ENCODE measurements at places on chromosomes 6 and 20.

DNA sequence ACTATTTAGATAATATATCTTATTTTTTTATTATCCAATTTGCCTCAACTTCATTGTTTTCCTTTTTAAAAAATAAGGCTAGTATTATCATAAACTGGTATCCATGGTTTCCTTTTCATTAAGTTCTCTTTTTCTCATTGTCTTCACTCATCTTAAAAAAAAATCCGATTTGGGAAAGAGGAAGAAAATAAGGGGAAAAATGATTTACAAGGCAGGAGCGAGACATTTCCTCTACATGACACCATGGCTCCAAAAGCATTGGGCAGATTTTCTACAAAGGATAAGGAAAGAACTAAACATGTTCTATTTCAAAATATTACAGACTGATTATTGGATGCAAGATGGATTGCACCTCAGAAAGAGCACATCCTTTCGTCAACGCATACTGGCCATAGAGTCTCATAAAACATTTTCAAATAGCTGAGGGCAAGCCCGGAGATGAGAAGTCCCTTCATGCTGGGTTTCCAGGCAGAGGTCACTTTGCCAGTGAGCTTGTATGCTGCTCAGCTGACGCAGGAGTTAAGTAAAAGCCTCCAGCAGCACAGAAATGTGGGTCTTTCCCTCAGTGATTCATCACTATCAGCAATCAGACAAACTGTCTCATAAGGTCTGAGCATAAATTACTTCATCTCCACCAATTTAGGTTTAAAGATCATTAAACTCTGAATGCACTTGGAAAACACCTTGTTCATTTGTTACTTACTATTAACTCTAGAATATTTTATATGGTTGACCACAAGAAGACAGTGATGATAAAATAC lies 129.0 kb upstream of the TNFAIP3 start:
- no peak for DNase-seq

GRCh38 chr6:37516076-37516919 lies 16.6 kb upstream of the CCDC167 start:
- DNase-seq, result peak; percentile 86

GRCh38 chr20:25288291-25289181 lies 40.7 kb downstream of the PYGB start:
- DNase-seq, result peak; percentile 80

DNA sequence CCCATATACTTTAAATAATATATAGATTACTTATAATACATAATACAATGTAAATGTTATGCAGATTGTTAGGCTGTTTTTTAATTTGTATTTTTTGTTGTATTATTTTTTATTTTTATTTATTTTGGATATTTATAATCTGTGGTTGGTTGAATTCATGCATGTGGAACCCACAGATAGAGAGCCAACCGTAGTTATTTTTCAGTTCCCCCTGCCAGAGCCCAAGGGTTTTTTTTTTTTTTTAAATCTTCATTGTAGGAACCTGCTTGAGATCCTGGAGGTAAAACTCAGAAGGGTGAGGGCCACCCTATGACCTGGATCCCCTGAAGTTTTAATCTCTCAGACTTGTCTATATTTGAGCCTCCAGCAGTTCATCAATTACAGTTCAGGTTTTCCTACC lies 133.2 kb downstream of the B3GAT2 start:
- DNase-seq, result peak; percentile 7

DNA sequence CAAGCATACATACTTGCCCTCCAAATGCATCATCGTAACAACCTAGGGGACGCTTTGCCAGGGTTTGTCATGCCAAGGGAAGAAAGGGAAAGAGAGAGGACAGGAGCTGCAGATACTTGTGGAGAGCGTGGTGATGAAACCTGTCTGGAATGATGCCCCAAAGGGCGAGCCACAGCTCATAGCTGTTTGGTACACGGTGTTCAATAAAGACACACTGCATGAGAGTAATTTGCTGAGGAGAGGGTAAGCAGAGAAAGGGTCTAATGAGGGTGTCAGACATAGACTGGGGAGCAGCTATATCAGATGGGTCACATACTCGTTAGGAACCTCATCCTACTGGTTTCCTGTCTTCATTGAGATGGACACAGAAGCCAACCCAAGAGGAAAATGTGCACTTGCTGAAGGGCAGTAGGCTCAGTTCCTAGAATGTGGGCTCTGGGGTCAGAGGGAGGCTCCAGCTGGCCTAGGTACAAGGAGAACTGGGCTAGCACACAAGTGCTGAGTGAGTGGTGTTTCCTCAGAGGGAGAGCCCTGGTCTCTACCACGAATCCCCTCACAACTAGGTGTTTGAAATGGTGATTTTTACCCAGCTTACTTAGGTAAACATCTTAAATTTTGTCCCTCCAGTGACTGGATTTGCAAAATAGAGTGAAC lies 5.2 kb upstream of the FOXO3 start:
- no peak for DNase-seq

DNA sequence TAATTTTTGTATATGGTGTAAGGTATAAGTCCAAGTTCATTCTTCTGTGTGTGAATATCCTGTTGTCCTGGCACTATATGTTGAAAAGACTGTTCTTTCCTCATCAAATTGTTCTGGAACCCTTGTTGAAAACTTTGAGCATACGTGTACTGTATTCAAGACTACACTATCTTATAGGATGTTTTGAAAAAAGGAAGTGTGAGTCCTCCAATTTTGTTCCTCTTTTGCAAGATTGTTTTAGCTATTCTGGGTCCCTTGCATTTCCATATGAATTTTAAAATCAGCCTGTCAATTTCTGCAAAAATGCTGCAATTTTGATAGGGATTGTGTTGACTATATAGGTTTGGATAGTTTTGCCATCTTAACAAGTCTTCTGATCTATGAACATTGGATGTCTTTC lies 195.2 kb downstream of the BACH2 start:
- DNase-seq, result no peak

DNA sequence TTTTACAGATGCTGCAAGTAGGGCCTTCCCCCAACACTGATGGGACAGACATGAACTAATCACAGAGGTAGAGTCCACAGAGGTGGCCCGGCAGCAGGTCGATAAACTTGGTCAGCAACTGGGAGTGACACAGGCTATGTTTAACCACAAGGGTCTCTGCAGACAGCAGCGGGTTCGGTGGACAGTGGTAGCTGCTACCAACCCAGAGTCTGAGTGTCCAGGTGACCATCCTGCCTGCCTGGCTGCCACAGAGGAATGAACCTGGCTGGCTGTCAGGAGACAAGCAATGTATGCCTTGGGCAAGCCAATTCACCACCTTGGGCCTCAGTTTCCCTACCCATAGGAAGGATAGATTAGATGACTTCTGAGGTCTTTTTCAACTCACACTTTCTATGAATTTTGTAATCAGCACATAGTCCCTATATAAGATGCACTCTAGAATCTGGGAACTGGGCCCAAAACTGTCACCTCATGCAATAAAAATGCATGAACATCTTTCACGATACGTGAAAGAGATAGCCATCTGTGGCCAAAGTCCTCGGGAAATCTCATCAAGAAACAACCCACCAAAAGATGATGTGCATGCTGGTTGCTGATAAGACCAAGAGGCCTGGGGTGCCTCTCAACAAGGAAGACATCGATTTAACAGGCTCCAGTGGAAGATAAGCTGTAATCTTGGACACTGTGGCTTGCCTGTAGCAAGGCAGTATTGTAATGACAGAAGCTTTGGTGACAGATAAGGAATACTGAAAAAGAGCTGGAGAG lies 30.5 kb downstream of the MDGA1 start:
- no peak for DNase-seq

- peak; percentile 47 for DNase-seq
Measured at GRCh38 chr20:4956200-4956810, 45.0 kb downstream of the SLC23A2 start.

DNA sequence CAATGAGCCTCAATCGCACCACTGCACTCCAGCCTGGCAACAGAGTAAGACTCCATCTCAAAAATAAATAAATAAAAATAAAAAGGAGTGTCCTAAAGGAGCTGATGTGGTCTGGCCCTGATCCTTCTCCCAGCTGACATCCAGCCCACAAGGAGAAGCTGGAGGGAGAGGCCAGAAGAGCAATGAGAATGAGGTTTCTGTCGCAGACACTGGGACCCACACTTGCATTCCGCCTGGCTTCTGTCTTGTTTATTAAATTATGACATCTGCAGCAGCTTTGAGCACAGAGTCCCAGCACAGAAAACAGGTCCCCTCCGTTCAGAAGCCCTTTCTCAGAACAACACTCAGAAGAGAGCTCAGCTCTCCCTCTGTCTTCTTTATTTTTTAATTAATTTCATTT lies 10.3 kb upstream of the E2F1 start:
- no peak for DNase-seq

GRCh38 chr20:4095639-4096038 lies 80.3 kb upstream of the RNF24 start:
- no peak for DNase-seq

DNA sequence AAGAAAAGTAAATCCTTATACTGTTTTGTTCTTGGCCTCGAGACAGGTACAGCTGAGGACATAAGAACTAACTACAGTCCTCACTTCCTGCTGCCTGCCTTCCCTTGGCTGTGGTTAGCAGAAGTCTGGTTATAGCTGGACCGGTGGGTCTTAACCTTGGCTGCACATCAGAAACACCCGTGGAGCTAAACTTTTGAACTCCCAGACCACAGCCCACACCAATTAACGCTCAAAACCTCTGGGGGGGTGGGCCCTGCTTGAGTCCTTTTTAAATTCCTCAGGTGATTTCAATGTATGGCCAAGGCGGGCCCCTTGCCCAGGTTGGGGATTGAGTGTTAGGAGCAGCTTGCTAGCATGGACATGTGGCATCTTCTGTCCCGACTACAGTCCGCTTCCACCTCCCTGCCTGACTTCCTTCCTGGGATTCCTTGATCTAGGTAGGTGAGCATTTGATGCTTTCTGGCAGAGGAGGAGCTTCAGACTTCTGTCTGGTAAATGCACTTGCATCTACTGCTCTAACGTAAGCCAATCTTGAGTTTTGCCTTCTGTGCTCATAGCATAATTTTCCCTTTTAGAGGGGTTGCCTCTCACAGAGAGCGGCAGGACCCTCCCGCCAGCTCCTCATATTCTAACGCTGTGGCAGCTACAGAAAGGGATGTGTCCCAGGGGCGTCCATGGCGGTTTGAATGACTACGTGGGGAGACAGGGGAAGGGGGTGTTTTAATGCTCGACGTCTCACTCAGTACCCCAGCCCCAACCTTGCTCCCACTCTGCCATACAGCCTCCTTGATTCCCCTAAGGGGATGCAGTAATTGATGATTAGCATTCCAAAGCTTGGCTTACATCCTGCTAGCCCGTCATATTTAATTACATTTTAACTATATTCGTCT lies 390.1 kb downstream of the ZFAND3 start:
- no peak for DNase-seq

- no peak for DNase-seq
Measured at GRCh38 chr6:106383573-106383972, 23.1 kb downstream of the CRYBG1 start.

DNA sequence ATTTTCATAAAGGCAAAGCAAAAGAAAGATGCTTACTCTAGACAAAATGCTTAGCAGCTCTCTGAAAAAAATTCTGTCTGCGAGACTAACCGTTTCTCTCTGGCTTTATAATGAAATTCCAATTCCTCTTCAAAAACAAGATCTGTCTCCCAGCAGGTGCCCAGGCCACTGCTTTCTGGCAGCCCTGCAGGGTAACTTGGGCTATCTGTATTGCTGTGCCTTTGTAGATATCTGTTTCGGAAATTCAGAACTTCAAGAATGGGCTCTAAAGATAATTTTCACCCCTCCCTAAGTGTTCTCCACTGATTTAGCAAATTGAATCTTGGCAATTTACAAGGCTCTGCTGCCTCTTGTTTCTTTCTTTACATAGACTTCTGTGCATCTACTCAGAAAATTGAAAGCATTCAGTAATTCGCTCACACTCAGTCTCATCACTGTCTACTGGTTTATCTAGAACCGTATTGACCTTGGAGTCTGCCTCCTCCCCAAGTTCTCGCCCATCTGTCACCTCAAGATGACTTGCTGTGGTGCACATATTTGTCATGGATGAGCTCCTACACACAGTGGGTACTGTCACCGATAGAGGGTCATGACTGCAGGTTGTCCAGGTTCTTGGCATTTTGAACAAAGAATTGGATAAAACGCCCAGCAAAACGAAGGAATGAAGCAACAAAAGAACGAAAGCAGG lies 26.4 kb upstream of the FABP7 start:
- no peak for DNase-seq

GRCh38 chr6:36920049-36920448 lies 34.3 kb downstream of the C6orf89 start:
- no peak for DNase-seq

DNA sequence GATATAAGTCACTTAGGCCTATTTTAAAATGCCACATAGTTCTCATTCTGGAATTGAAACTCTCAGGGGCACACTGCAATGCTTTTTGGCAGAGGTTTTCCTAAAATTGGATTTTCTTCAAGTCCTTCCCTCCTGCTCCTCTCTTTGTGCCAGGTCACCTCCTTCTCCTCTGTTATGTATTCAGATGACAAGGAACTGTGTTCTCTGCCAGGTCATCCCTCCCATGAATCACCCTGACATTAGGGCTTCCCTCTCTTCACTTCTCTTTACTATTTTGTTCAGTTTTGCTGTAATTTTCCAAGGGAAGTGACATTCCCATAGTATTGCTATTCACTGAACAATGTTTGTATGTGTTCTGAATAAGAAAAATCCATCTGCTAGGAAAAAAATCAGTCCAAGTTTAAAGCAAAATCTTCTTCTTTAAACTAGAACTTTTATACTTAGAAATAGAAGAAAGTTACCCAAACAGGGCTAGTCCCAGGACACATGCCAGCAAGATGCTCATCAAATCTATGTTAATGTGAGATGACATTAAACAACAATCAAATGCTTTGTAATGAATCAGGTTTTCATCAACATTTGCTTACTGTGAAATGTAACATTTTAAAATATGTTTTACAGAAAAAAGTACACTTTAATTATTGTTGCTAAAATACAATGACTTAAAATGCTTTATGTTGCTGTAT lies 461.1 kb downstream of the MMUT start:
- DNase-seq, result no peak

GRCh38 chr6:49004801-49005200 lies 458.3 kb downstream of the MMUT start:
- no peak for DNase-seq

DNA sequence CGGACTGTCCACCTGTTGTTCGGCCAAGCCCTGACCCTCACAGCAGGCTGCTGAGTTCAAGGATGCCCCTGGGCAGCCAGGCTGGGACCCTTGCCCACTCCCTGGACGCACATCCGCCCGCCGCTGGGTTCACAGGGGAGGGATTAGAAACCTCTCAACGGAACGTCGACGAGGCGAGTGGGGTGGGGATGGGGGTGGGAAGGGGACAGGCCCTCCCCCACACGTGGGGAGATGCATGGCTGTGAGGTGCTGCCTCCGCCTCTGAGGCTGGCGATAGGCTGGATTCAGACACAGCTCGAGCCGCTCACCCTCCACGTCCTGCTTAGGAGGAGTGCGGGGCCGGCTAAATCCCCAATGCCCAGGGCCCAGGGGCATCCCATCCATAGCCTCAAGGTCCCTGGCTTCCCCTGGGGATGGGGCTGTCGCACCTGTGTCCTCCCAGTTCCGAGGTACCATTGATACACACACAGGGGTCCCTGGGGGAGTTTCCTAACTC lies 90.6 kb upstream of the BHLHE23 start:
- DNase-seq, result no peak

DNA sequence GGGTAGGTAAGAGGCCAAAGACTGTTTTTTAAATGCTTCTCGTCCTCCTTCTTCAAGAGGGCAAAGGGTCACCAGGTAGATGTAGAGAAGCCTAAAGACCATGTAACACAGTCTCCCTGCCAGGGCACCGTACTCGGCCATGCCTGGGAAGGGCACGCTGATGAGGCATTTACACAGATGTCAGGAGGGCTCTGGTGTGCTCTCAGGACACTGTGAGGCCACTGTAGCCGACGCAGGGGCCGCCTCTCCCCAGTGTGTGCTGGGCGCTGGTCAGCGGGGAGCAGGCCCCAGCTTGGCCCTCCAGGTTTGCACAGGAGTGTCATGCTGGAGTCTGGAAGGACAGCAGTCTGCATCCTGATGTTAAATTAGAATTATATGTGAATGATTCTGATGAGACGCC lies 7.1 kb upstream of the MTG2 start:
- DNase-seq, result no peak
